Activated naive CD4-positive, alpha-beta T cell treated with Interleukin-2 at 50 U/mL for 16 hours (primary cell): ENCODE measurements at places on chromosomes 3 and 15.

DNA sequence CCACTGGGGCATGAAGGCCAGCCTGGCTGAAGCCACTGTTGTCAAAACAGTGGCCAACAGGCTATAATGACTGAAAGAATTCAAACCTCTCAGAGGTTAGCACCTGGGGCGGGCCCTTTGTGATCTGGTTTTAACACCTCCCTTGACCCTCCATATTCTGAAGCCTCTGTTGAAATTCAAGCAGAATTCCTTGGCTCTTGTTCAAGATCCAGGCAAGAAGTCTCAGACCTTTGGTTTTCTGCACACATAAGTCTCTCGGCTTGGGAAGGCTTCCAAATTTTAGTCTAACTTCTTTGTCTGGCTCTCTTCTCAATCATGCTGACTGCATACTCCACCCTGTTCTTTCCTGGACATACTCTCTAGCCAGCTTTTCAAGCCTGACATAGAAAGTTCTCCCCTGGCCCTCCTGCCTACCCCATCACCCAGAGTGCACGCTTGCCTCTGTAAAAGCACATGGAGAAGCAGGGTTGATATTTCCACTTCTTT is 144.5 kb downstream of the PDZRN3 start:
- no peak for DNase-seq

GRCh38 chr3:195532834-195533233 is 10.3 kb downstream of the PPP1R2 start:
- no peak for DNase-seq

GRCh38 chr3:61631108-61631769 is 69.9 kb downstream of the PTPRG start:
- no peak for DNase-seq

- DNase-seq = no peak
Measured at GRCh38 chr3:196688349-196688748, 23.7 kb downstream of the CEP19 start.

- DNase-seq = no peak
Measured at GRCh38 chr3:71310359-71310979, 273.1 kb downstream of the FOXP1 start.

GRCh38 chr15:79294075-79294474 is 11.6 kb downstream of the ANKRD34C start:
- no peak for DNase-seq
